Hematopoietic multipotent progenitor cell treated with erythropoietin and hydrocortisone succinate and interleukin-3 and kit ligand, for 15 days (in vitro differentiated cells): ENCODE measurements at places on chromosomes 7 and 10.
A peak's percentile ranks its signal among the peaks of the same experiment; 100 is the strongest.

GRCh38 chr7:4470246-4470645 is 211.8 kb upstream of the FOXK1 start:
- DNase-seq = no peak

DNA sequence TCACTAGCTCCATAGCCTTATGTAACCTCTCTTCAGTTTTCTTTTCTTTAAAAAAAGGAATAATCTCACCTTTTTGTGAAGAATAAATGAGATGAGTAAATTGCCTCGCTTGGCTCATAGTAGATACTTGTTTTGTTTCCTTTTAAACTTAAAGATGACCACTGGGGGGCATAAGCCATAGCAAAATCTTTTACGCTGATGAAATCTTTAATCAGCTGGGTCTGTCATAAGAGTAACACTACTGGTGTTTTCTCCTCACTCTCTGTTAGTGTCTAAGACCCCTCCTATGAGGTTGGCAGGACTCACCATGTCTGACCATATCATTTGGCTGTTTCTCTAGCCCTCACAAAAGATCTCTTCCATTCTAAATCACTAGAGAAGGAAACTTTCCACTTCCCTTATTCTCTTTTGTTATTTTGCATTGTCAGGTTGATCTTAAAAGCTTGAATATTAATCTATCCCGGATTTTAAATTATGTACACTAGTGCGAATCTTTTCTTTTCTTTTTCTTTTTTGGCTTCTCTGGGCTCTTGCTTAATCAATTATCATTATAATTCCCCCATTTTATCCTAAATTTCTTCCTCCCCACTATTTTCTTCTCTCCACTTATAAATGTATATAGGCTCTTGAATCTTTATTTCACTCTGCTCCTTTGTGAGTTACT is 12.5 kb downstream of the STAG3 start:
- DNase-seq = peak; percentile 22

DNA sequence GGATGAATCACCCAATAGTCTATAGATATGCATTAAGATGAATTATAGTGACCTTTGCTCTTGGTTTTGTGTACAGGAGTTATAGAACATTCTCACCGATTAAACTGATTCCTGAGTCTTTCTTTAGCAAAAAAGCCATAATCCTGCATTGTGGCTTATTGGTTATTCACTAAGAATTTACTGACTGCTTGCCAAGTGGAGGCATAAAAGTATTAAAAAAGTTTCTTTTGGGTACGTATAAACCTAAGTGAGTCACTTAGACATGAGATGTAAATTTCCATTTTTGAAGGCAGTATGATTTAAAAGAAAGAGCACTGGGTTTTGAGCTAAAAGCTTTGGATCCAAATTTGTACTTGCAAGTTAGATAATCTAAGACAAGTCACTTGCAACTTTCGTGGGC is 100.7 kb downstream of the CDK6 start:
- no peak for DNase-seq

- no peak for DNase-seq
These were observed 7.4 kb downstream of the ARHGAP21 start for GRCh38 chr10:24716295-24716694.

DNA sequence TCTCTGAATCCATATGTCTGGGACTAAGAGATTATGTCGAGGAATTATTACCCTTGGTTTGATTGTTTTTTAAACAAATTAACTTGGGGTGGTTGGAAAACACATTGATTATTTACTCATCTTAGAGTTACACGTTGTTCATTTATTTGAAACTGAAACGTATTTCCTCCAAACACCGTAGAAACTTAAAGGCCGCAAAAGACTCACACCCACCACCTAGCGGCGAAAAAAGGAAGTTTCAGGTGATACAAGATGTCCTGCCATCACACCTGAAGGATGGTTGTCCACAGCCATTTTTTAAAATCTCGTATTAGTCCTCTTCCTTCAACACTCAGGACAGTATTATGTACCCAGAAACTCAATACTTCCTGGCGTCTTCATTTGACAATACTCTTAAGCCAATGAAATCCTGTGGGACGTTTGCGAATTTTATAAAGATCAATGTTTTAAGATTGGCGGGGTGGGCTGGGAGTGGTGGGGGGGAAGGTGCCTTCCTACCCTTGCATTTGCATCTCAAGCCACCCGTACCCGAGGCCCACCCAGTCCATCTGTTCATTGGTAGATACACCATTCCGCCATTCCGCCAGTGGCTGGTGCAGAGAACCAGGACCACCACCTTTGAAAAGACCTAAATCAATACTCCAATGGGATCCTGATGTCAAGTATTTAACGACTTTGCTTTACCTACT is 1.4 kb upstream of the LCOR start:
- peak; percentile 90 for DNase-seq

DNA sequence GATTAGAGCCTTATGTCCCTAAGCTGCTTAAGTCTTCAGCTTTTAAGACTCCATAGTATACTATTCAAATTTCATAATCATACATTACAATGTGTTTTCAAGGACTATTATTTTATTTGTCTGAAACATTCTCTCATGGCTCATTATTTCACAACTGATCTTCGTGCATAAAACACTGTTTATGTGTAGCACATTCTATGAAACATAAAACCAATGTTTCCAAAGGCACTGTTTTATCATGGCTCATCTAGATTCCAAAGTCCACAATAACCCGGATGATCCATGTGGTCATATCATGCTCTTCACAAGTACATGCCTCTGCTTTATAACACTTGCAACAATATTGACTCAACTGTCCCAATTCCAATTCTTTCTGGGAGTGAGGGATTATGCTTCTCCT is 806.1 kb downstream of the TNS3 start:
- DNase-seq = no peak

DNA sequence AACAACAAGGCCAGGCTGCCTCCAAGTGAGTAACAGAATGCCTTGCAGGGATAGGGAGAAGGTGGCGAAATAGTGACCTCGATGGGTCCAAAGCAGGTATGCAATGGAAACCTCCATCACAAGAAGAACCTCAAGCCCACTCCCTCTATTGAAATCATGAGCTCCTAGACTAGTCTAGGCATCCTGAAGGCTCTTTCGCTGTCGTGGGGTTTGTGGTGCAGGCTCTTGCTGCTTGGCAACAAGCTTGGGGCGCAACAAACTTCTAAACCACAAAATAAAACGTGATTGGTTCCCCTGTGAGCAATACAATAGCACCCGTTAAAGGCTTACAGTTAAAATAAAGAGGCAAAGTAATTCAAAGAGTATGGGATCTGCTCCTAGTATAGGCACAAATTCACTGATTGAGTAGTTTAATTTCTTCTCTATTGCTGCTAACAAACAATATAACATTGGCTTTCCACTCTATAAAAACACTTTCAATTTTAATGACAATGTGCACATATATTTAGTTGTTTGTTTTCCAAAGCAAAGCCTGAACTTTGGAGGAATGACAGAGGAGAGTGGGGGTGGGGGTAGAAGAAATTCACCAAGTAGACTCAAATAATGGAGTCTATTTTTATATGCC is 64.1 kb downstream of the C10orf67 start:
- DNase-seq = no peak

GRCh38 chr7:106282390-106282789 is 2.4 kb downstream of the NAMPT start:
- DNase-seq = no peak

GRCh38 chr7:126727930-126728391 is 524.8 kb downstream of the GRM8 start:
- no peak for DNase-seq

DNA sequence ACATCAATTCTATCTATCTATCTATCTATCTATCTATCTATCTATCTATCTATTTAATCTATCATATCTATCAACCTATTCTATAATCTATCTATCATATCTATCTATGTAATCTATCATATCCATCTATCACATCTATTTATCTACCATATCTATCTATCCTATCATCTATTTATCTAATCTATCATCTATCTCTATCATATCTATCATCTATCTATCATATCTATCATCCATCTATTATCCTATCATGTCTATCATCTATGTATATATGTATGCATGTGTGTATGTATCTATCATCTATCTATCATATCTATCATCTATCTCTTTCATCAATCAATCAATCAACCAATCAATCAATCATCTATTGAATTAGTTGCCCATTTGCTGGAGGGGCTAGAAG is 159.3 kb upstream of the GALNT17 start:
- DNase-seq = no peak

GRCh38 chr7:66281678-66282590 is 76.8 kb downstream of the TPST1 start:
- DNase-seq = no peak

DNA sequence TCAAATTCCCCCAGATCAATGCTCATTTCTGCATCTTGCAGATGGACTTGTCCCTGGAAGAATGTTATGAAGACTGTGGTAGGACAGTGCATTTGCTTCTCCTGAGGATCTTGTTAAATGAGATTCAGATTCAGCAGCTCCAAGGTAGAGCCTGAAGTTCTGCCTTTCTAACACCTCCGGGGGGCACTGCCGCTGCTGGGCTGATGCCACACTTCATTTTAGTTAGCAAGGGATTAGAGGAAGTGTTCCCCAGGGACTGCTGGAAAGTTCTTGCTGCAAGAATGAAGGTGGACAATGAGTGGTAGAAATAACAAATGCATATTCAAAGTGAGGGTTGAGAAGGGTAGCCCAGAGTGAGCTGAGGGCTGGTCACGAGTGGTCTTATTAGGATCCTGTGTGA is 434.3 kb upstream of the AKR1E2 start:
- no peak for DNase-seq
